ENCODE measurements at places on chromosomes 1 and 21.

DNA sequence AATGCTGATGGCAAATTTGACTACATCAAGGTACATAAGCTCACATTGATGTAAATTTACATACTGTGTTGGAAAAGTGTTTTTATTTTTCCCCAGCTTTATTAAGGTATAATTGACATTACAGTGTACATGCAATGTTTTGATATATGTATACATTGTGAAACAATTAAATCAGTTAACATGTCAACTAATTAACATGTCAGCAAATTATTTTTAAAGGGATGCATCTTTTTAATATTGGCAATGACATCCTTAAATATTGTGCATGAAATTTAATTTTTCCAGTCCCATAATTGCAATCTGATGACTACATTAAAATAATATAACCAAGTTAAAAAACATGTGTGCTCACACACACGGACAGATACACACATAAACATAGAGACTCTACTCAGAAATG lies 9.4 kb downstream of the EFCAB7 start:
- no peak for DNase-seq

- no peak for DNase-seq
Observed at GRCh38 chr1:160062230-160062532, 7.8 kb downstream of the KCNJ10 start.

- no peak for DNase-seq
Observed at GRCh38 chr21:27067226-27067625, 100.3 kb upstream of the ADAMTS5 start.

GRCh38 chr1:179591592-179592580 lies at the start of gene TDRD5:
TSS of gene TDRD5 (plus strand) at chr1:179591832. CDS start at chr1:179592616, 784 bp downstream.
- DNase-seq = no peak

DNA sequence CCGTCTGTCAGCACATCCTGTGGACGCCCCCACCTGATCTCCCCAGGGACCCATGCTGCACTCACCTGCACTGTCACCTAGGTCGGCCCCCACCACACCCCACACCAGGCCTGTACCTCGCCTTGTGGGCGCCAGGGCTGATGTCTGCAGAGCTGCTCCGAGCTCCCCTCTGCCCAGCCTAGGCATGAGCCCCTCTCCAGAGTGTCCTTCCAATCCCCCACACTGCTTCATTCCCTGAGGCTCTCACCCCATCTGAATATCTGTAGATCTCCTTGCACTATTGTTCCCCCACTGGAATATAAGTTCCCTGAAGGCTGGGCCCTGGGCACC lies 12.2 kb downstream of the UMODL1 start:
- DNase-seq = no peak

DNA sequence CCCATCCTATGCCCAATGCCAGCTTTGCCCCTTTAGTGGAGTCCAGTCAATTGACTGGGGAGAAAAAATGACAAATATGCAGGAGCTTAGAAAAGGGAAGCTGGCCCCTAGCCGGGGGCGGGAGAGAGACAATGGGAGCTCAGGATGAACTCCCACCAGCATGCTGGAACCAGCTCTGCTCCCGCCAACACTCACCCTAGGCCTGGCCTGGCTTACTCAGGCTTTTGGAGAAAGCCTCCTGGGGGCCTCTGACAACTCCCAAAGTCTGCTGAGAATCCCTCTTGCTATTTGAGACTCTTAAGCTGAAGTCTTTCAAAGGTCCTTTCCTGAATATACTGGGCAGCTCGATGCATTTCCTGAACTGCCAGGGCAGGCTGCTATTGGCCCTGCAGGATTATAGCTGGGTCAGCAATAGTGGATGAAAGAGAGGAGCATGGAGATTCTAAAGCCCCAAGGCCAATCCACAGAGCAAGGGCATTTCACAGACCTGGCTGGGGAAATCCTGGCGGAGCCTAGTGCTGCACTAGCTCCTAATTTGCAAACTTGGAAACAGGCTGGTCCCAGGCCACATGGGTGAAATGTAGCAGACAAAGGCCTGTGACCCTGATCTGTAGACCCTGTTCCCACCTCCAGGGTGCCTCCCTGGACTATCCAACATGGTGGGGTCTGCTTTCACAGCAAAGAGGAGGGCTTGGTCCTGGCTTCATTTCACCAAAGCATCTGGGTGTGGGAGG lies 35.7 kb upstream of the CLSTN1 start:
- DNase-seq = no peak

GRCh38 chr1:81582467-81582986 lies 218.2 kb upstream of the ADGRL2 start:
- no peak for DNase-seq

DNA sequence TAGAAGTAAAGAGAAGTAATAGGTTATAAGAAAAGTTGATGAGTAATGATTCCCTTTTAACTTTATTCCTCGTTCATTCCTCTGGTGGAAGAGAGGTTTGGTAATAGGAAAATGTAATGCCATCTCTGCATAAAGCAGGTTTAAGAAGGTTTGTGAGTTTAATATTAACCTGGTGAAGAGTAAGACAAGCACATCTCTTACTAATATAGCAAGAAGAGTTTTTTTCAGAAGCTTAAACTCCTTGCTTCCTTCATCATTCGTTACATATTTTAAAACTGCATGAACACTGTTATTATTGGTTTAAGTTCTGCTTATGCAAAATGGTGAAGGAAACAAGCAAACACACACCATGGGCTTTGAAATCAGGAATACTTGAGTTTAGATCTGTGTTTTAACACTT lies 9.2 kb upstream of the PLA2G4A start:
- no peak for DNase-seq

DNA sequence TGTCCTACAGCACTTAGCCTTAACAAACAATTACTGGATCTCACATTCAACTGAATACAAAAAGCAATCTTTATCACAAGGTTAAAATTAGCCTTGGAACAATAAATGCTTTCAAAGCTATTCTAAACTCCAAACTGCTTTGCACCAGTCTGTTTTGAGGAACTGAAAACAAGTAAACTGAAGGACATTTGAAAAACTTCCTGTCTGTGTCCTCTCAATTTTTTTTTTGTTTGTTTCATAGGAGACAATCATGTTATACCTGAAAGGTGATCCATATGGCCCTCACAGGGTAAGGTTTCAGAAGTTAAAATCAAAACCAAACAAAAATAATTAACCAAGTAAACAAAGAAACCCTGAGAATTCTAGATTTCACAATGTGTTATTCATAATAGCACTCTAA lies 459.1 kb downstream of the DPYD start:
- DNase-seq = peak; percentile 5

- DNase-seq = no peak
Observed at GRCh38 chr1:230800891-230801840, 54.0 kb downstream of the CAPN9 start.

GRCh38 chr21:41199123-41199522 lies 31.2 kb downstream of the BACE2 start:
- no peak for DNase-seq

DNA sequence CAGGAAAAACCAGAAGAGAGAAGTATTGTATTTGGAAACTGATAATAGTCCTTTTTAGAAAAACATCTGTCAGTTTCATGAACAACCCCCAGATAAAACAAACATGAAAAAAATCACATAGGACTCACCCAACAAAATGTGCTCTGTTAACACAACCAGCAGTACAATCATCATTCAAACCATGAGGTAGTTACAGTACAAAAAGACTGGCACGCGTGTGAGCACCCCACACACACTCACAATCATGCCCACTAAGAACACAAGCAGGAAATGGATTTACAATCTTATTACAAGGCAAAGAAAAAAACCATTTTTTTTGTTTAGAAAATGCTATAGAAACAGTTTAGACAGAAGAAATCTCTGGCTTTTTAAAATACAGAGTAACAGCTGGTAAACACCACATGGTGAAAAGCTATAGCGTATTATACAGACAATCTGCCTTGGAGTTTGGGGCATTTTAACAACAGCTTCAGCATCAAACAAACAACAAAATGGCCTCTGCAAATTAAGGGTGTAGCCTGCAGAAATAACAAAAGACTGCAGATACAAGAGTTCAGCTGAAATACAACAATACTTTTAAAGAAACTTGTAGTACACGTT lies 180.0 kb downstream of the CDC7 start:
- DNase-seq = peak; percentile 0

GRCh38 chr21:23725576-23725975 lies 1881.7 kb downstream of the MRPL39 start:
- DNase-seq = no peak

DNA sequence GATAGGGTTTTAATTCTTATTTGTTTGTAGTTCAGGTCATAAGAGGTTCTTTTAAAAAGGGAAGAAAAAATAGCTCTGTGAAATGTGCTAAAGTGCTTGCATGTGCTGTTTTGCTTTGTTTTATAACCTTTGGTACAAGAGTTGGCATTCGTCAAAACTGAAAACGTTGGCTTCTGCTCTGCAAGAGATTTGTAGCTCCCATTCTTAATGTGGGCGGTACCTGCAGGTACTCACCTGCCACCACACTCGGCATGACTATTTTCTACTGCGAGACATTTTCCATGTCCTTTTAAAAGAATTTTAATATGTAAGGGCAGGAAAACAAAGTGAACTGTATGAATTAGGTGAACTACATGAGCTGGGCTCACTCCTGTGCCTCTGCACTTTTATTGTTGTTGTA lies 92.6 kb downstream of the ADARB1 start:
- DNase-seq = no peak

- no peak for DNase-seq
Observed at GRCh38 chr1:71835442-71835813, 446.9 kb downstream of the NEGR1 start.

DNA sequence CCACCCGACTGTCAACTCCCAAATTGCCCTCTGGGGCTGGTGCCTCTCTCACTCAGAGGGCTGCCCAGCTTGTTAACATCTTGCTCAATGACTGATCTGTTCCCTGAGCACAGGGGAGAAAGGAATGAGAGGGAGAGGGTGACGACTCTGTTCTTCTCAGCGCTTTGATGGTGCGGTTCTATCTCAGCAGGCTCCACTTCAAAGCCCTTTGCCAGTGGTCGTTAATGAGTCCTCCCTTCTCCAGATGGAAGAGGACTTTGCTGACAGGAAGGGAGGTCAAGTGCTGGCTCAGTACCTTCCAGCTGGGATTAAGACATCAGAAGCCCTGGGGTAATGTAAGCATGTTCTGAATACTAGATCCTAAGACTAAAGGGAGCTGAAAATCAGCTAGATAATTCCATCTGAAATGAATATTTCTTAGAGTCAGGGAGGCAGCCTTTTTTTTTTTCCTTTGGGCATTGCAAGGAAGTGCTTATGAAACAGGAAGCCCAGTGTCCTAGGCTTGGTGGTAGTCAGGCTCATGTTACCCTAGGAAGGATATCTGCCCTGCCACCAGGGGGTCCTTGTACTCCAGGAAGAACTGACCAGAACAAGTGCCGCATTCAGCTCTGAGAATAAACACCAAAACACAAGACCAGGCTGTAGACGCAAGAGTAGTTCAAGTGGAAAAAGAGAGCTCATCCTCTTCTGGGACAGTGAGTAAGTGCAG lies 4.7 kb downstream of the FMOD start:
- DNase-seq = no peak

- DNase-seq = no peak
Observed at GRCh38 chr1:188027613-188028012, 1198.9 kb downstream of the PLA2G4A start.

GRCh38 chr1:221782970-221783369 lies 41.1 kb upstream of the DUSP10 start:
- no peak for DNase-seq

- no peak for DNase-seq
Observed at GRCh38 chr1:21297975-21298374, 7.7 kb upstream of the ECE1 start.

- no peak for DNase-seq
Observed at GRCh38 chr1:9441451-9442133, 97.7 kb upstream of the SLC25A33 start.

- DNase-seq = no peak
Observed at GRCh38 chr1:108106775-108107174, 93.4 kb downstream of the SLC25A24 start.

GRCh38 chr1:200351826-200352549 lies 57.8 kb downstream of the ZNF281 start:
- no peak for DNase-seq

DNA sequence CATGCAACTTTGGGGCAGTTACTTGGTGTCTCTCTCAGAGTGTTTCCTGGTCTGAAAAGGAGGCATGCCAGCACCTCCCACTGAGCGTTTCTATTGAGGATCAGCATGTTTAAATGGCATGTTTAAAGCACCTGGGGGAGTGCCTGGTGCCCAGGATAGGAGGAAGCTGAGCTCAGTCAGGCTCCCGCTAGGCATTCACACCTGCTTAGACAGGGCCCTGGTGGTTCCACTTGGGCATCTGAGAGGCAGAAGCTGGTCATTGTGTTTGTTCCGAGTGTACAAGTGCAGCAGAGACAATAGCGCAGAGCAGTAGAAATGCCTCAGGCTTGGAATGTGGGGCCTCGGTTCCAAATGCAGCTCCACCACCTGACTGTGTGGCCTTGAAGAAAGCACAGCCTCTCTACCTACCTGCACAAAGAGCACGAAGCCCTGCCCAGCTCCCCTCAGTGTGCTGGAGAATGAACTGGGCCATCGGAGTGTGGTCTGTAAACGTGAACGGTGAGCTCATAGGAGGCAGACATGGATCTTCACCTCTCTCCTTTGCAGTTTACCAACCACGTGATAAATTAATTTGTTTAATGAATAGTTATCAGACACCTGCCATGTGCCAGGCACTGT lies 20.3 kb upstream of the TMEM222 start:
- DNase-seq = peak; percentile 92

GRCh38 chr1:151342021-151342420 lies 5.0 kb downstream of the RFX5 start:
- DNase-seq = no peak

DNA sequence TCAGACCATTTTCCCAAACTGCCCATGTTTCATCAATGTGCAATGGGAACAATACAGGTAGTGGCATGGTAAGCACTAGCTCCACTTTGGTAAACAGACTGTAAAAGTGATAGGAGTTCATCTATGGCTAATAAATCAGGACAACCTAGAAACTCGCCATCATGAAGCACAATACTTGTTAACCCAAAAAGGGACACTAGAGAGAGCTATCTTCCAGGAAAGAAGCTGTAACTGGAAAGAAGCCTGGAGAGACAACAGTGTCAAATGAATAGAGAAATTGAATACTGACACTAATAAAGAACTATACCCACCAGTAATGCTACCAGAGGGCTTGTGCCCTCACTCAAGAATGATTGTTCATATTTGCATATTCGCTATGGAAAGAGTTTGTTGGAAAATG lies 164.7 kb upstream of the RGS18 start:
- peak; percentile 27 for DNase-seq

DNA sequence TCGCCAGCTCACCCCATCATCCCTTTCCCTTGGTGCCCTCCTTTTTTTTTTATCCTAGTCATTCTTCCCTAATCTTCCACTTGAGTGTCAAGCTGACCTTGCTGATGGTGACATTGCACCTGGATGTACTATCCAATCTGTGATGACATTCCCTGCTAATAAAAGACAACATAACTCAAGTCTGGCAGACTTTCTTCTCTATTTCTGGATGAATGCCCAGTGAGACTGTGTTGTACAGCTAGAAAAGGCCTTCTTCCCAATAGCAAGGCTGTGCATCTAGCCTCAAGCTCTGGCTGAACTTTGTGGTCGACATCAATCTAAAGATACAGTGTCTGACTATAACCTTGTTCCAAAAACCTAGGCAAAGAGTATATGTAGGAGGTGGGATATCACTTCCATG lies 6.4 kb downstream of the IL24 start:
- DNase-seq = no peak

GRCh38 chr1:154479764-154480421 lies 22.1 kb upstream of the TDRD10 start:
- DNase-seq = peak; percentile 87

- DNase-seq = no peak
Observed at GRCh38 chr21:46394595-46395104, 64.0 kb upstream of the DIP2A start.

GRCh38 chr1:13651279-13651678 lies 48.7 kb upstream of the PRDM2 start:
- DNase-seq = no peak

GRCh38 chr1:14499312-14500040 lies 99.0 kb upstream of the KAZN start:
- no peak for DNase-seq
